Metanephros (tissue), 2 donors: ENCODE measurements at places on chromosomes 12 and 14. TPM values are rescaled to one million over a fixed set of nuclear protein-coding genes. Genes with fewer than 3 reads are reported as not detected.

Gene NUP37
- total RNA-seq = 17.0 TPM

Gene SLC38A2
- total RNA-seq = 159 TPM

Gene SMCO2
- total RNA-seq = 0.18 TPM

Gene POTEG
- not detected for total RNA-seq

Gene GPR68
- 0.64 TPM for total RNA-seq

Gene TNFRSF1A
- total RNA-seq = 59.8 TPM

Gene DPPA3
- total RNA-seq = not detected
